Right lobe of liver (tissue), 6 donors: ENCODE measurements at places on chromosomes 5 and 9. TPM values are rescaled to one million over a fixed set of nuclear protein-coding genes. Genes with fewer than 3 reads are reported as not detected.
A peak's percentile ranks its signal among the peaks of the same experiment; 100 is the strongest.

DNA sequence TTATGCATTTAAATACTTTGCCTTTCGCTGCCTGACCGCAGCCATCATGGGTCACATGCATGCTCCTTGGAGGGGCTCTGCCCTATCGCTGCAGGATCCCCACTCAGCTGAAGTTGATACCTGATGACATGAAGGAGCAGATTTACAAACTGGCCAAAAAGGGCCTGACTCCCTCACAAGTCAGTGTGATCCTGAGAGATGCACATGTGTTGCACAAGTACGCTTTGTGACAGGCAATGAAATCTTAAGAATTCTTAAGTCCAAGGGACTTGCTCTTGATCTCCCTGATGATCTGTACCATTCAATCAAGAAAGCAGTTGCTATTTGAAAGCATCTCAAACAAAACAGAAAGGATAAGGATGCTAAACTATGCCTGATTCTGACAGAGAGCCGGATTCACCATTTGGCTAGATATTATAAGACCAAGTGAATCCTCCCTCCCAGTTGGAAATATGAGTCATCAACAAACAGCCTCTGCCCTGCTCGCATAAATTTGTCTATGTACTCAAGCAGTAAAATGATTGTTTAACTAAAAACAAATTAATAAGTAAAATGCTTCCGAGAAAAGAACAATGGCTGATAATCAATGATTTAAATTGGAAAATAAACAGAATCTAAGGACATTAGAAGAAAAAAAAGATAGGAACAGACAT, 41.6 kb upstream of the PPP2CA start:
- DNase-seq, result no peak
- H3K4me1 ChIP-seq, result no peaks in the 10 kb centered on the region
- no peaks in the 10 kb centered on the region for H3K27me3 ChIP-seq
- no peak overlapping the region for H3K4me3 ChIP-seq
- H3K27ac ChIP-seq, result no peak overlapping the region

GRCh38 chr9:34047864-34048726, 592 bp downstream of the UBAP2 start:
- H3K36me3 ChIP-seq, result no peaks in the 10 kb centered on the region
- peak overlapping the region; percentile 90 for H3K27ac ChIP-seq
- peaks cover 6% of the 10 kb centered on the region for H3K4me1 ChIP-seq

DNA sequence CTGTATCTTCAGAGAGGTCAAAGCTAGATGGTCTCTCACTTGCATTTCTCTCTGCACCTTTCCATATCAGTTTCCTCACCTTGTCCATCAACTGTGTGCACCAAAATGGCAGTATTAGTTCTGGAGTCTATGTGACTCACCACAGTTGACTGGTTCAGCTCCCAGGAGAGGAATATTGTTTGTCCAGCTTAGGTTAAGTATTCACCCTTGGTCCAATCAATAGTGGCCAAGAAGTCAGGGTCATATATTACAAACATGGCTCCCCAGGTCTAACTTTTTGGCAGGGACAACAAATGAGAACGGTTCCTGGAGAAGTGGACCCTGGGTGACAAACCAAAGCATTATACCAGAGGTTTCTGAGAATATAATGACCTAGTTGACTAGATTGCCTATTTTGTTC, 24.9 kb upstream of the CDC23 start:
- no peak for DNase-seq
- no peak overlapping the region for H3K27ac ChIP-seq
- H3K36me3 ChIP-seq, result no peaks in the 10 kb centered on the region
- H3K4me1 ChIP-seq, result no peaks in the 10 kb centered on the region

DNA sequence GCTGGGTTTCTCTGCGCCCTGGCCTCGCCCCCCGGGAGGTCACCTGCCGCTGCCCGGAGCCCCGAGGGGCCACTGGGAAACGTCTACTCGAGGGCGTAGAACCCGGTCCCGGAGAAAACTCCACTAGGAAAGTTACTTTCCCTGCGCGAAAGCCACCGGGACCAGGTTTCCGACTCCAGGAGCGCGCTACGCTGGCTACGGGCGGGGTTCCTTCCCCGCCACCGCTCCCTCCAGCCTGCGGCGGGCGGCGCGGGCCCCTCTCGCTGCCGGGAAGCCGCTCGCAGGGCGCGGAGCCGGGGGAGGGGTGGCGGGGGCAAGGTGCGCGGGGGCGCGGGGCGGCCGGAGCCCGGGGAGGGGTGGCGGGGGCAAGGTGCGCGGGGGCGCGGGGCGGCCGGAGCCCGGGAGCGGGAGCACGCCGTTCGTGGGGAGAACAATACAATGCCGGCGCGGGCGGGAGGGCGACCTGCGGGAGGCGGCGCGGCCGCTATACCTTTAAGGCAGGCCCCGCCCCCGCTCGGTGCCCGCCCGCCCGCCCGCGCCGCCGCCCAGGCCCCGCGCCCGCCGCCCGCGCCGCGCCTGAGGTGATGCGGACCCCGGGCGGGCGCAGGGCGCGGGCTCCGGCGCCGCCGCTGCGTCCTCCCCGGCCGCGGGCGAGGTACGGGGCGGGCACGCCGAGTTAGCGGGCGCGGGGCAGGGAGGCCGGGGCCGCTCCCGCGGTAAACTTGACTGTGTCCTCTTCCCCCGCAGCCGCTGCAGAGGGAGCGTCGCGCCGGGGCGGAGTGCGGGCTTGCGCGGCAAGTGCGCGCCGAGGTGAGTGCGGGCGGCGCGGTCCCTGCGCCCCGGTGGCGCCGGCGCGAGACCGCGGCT, 278.1 kb downstream of the AOPEP start:
- DNase-seq, result peak; percentile 77
- peaks cover 68% of the 10 kb centered on the region for H3K4me1 ChIP-seq
- H3K27ac ChIP-seq, result peak overlapping the region; percentile 96
- peak overlapping the region; percentile 52 for H3K4me3 ChIP-seq
- H3K36me3 ChIP-seq, result no peaks in the 10 kb centered on the region

DNA sequence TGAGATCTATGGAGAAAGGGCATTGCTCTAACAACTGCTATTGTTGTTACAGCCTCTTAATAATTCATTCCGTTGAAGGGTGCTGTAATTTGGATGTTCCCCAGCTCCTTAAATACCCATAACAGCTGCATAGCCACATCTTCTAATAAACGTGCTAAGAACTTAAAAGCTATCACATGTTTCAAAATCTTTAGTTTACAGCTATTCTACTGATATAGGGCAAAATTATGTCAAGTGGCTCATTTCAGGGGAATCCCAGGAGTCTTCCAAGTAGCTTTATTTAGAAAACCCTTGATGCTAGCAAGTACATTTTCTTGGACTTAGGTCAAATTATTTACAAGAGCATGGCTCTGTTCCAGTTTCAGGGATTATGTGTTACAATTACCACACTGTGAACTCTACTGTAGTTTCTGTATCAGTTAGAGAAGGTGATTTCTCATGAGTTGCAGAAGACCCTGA, 990.4 kb upstream of the ACO1 start:
- H3K4me1 ChIP-seq, result no peaks in the 10 kb centered on the region
- H3K27me3 ChIP-seq, result no peaks in the 10 kb centered on the region
- no peak overlapping the region for H3K27ac ChIP-seq
- DNase-seq, result no peak
- no peaks in the 10 kb centered on the region for H3K36me3 ChIP-seq

DNA sequence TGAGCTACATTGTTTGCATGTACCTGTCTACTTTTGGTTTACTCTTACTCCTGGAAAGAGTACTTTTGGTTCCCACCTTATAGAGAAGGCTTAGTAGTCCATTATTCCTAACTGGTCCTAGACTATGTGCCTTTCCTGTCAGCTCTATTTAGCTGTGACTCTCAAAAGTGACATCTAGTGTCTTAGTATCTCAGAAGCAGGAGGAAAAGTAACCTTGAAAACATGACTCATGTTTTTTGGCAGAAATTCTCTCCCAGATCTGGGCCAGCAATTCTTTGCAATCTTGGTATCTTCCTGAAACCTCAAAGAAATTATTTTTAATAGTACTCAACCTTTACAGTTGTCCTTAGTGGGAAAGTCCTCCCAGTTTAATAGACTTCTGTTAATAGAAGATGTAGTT, 691.7 kb upstream of the SEMA6A start:
- no peaks in the 10 kb centered on the region for H3K4me1 ChIP-seq
- no peaks in the 10 kb centered on the region for H3K36me3 ChIP-seq
- DNase-seq, result no peak
- no peak overlapping the region for H3K4me3 ChIP-seq
- H3K27me3 ChIP-seq, result no peaks in the 10 kb centered on the region
- no peak overlapping the region for H3K27ac ChIP-seq

GRCh38 chr5:151740958-151741373, 17.5 kb downstream of the ATOX1 start:
- DNase-seq, result no peak
- no peaks in the 10 kb centered on the region for H3K36me3 ChIP-seq
- H3K4me3 ChIP-seq, result no peak overlapping the region
- H3K27ac ChIP-seq, result no peak overlapping the region

DNA sequence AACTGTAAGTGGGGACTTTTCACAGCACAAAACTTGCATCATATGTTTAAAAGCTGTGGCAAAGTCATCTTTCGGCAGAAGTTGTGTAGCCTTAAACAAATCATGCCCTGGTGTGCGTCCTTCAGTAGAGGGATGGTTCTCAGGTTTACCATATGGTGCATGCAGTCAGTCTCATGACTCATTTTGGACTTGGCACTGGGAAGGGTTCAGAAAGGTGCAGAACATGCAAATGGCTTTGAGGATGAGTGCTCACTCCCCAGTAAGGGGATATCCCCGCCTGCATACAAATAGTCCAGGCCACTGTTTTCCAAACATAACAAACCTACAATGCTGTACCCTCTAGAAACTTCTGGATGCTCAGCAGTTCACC, 260.3 kb downstream of the NDUFS4 start:
- H3K4me3 ChIP-seq, result no peak overlapping the region
- no peaks in the 10 kb centered on the region for H3K4me1 ChIP-seq
- DNase-seq, result no peak
- H3K27ac ChIP-seq, result no peak overlapping the region

- no peak overlapping the region for H3K4me3 ChIP-seq
- no peaks in the 10 kb centered on the region for H3K36me3 ChIP-seq
- no peak overlapping the region for H3K27ac ChIP-seq
- H3K4me1 ChIP-seq, result no peaks in the 10 kb centered on the region
- H3K27me3 ChIP-seq, result no peaks in the 10 kb centered on the region
- no peak for DNase-seq
Observed at GRCh38 chr5:118224546-118224945, 763.8 kb downstream of the DTWD2 start.

DNA sequence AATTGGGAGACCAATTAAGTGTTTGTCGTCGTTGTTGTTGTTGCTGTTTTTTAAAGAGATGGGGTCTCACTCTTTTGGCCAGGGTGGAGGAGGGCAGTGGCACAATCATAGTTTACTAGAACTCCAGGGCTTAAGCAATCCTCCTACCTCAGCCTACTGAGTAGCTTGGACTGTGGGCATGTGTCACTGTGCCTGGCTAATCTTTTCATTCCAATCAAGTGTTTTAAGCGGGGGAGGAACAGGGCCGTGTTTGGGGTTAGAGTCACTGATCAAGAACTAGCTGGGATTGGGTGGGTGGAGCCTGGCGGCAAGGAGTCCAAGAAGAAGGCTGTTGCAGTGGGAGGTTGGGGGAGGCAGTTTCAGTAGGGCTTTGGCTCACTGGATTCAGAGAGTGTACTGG, 13.8 kb downstream of the SNX30 start:
- H3K4me1 ChIP-seq, result peaks cover 4% of the 10 kb centered on the region
- no peaks in the 10 kb centered on the region for H3K27me3 ChIP-seq
- no peak overlapping the region for H3K27ac ChIP-seq
- no peak overlapping the region for H3K4me3 ChIP-seq
- no peak for DNase-seq

- H3K36me3 ChIP-seq, result no peaks in the 10 kb centered on the region
- DNase-seq, result no peak
- no peaks in the 10 kb centered on the region for H3K27me3 ChIP-seq
Observed at GRCh38 chr5:173291722-173292658, 36.2 kb downstream of the STC2 start.

GRCh38 chr5:156942064-156942463, 21.0 kb downstream of the TIMD4 start:
- H3K27me3 ChIP-seq, result no peaks in the 10 kb centered on the region
- DNase-seq, result no peak
- no peak overlapping the region for H3K27ac ChIP-seq
- H3K4me3 ChIP-seq, result no peak overlapping the region
- H3K4me1 ChIP-seq, result no peaks in the 10 kb centered on the region

DNA sequence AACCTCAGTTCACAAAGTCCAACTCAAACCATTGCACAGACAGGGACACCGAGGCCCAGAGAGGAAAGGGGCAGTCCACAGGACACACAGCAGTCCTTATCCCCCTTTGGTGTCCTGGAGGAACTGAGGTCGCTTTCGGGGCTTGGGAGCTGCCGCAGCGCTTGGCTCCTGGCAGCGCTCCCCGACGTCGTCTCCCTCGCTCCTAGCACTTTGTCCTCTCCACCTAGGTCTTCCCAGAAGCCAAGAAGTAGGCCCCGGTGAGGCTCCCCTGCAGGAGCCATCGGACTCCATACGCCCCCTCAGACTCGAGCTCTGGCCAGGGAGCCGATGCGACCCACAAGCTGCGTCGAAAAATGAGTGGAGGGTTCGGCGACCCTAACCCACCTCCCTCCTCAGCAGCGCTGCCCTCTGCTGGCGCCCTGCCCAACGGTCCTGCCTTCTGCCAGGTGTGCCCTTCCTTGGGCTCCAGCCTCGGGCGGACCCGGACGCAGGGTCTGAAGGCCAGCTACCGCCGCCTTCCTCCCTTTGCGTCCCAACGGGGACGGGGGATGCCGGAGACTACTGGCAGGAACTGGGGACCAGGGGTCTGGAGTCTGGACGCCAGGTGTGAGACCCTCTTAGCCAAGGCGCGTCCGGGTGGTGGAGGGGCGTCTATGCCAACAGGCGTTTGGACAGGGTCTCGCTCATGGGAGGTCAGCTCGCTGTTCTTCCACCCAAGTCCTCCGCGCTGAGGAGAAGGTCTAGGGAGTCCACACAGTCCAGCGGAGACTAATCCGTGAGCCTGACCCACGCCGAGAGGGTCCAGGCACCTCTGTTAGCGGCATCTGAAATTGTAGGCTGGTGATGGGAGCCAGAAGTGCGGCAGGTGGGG, 2.1 kb upstream of the PRDM12 start:
- no peak overlapping the region for H3K4me3 ChIP-seq
- no peaks in the 10 kb centered on the region for H3K4me1 ChIP-seq
- H3K27ac ChIP-seq, result no peak overlapping the region
- DNase-seq, result no peak
- H3K36me3 ChIP-seq, result no peaks in the 10 kb centered on the region
- peaks cover 70% of the 10 kb centered on the region for H3K27me3 ChIP-seq

The LCN12 gene
- total RNA-seq, result 20.5 TPM

The SPINK5 gene
- not detected for total RNA-seq

The TMEM215 gene
- total RNA-seq, result not detected

The FLT4 gene
- total RNA-seq, result 7.9 TPM

The GRIA1 gene
- not detected for total RNA-seq

The TERT gene
- not detected for total RNA-seq

The MYMK gene
- total RNA-seq, result not detected

The PGGT1B gene
- total RNA-seq, result 29.3 TPM

The OTP gene
- not detected for total RNA-seq

The CAMK4 gene
- 3.6 TPM for total RNA-seq
